ENCODE measurements at places on chromosomes 4 and X.
A peak's percentile ranks its signal among the peaks of the same experiment; 100 is the strongest.

DNA sequence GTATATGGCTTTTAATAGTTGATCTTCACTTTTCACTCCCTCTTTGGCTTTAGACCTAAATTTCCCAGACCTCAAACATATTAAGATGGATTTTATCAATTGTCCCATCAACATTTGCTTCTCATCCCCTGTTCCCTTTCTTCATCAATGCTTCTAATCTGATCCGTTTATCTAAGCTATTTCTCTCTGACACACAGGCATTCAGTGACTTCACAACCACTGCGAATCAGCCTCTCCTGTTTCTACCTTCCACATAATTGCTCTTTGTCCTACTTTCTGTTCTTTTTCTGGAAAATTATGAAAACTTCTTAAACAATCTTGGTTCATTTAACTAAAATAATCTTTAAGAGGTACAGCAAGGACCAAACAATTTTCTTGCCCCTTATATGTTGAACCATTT is 115.2 kb downstream of the GLRA3 start:
- no peak for DNase-seq

- DNase-seq = peak; percentile 14
Measured at GRCh38 chrX:7446815-7447214, 298.9 kb upstream of the PUDP start.

DNA sequence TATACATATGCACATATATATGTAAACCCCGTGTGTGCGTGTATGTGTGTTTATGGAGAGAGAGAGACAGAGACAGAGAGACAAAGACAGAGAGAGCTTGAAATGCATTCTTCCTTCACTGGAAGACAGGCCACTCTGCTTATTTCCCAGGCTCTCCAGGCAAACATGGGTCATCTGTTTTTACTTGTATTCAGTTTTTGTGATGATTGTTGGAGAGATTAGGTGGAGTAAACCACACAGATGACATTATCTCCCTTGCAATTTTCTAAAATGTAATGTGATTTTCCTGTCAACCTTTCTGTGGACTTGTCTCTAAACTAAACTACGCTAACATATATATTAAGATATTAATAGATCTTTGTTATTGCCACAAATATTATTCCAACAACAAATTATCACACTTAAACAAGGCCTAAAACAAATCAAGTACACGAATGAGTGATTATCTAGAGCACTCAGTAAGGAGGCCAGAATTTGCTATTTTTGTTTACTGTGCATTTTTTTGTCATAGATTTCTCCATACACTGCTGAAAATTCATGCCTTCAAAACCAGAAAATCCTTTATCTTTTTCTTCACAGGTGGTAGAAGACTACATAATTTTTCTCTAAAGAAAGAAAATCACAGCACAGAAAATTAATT is 251.8 kb upstream of the SLIT2 start:
- no peak for DNase-seq

- DNase-seq = no peak
Measured at GRCh38 chrX:47250017-47250347, 17.2 kb downstream of the USP11 start.

GRCh38 chr4:148118633-148119032 is 323.6 kb downstream of the NR3C2 start:
- DNase-seq = no peak

GRCh38 chr4:4574792-4575191 is 32.9 kb upstream of the STX18 start:
- DNase-seq = peak; percentile 96

DNA sequence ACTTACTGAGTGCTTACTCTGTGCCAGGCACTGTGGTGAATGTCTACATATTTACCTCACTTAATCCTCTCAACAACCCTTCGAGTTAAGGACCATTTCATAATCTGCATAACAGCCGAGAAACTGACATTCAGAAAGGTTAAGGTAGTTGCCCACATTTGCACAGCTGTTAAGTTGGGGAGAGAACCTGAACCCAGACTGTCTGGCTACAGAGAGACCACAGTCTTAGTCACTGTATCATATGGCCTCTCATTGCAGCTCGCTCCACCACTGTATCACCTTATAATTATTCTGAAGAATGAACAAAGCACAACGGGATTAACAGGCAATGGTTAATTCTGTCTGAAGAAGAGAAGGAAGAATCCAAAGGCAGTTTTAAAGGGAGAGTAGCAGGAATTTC is 98.5 kb downstream of the ADGRA3 start:
- DNase-seq = no peak

DNA sequence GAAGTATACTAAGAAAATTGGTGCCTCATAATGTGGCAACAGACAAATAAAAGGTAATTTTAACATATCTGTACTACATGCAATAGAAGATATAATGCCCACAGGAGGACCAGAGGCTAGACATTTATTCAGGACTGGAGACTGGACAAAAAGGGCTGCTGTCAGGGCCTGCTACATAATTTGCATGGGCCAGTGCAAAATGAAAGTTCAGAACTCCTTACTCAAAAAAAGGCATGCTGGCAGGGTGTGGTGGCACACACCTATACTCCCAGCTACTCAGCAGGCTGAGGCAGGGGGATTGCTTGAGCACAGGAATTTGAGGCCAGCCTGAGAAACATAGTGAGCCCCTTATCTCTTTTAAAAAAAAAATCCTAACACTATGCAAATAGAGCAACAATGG is 12.4 kb upstream of the MAOA start:
- DNase-seq = no peak

DNA sequence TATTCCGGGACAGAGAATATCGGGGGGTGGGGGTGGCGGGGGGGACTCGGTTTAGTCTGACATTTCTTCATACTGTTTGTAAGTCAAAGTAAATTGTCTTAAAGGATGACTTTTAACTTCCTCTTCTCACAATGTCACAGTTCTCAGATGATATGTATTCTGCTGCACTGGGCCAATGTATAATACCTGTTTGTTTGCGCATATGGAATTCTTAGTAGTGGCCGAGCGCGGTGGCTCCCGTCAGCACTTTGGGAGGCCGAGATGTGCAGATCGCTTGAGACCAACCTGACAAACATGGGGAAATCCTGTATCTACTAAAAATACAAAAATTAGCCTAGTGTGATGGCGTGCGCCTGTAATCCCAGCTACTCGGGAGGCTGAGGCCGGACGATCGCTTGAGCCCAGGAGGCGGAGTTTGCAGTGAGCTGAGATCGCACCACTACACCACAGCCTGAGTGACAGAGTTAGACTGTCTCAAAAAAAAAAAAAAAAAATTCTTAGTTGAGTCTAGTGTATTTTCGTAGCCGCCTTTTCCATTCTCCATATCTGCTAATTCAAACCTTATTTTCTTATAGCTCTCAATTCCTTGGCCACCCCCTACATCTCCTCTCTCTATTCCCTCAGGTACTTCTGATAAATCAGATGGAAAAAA is 851 bp downstream of the POLR2B start:
- DNase-seq = peak; percentile 39

- peak; percentile 45 for DNase-seq
Measured at GRCh38 chrX:24760363-24761000, 66.8 kb downstream of the POLA1 start.

- DNase-seq = no peak
Measured at GRCh38 chr4:188177997-188178675, 38.9 kb downstream of the TRIML1 start.

DNA sequence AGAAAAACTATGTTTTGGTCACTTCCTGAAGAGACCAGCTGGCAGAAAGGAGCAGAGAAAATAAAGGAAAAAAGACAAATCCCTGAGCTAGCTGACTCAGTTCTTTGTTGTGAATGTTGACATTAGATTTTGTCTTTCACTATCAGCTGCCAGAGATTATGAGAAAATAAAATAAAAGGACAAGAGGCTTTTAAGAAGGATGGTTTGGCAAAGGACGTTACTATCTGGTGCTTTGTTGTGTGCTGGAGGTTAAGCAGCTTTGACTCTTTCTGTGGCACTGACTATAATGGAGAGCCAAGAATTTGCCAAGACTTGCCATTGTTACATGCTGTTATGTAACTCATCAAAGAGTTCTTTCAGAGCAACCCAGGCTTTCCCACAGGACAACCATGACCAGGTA is 12.1 kb downstream of the ASB5 start:
- DNase-seq = no peak

DNA sequence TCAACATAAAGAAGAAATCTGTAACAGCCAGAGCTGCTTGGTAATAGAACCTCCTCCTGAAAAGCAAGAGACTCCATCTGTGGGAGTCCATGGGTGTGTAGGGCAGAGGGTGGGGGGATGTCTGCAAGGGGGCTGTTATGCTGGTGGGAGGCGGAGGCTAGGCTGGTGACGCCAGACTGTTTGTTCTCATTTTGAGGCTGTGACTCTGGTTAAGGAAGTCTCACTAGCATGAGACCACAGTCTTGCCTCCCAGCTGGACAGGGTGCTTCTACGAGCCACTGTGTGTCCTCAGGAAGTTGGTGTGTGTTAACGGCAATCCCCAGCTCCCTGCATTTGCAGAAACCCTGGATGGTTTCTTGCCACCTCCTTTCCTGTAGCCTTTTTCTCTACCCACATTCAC is 79.8 kb downstream of the NSUN7 start:
- DNase-seq = no peak

GRCh38 chr4:44086753-44087152 is 361.9 kb downstream of the KCTD8 start:
- peak; percentile 20 for DNase-seq

- DNase-seq = peak; percentile 90
Measured at GRCh38 chr4:7823416-7823824, 116.2 kb downstream of the AFAP1 start.

DNA sequence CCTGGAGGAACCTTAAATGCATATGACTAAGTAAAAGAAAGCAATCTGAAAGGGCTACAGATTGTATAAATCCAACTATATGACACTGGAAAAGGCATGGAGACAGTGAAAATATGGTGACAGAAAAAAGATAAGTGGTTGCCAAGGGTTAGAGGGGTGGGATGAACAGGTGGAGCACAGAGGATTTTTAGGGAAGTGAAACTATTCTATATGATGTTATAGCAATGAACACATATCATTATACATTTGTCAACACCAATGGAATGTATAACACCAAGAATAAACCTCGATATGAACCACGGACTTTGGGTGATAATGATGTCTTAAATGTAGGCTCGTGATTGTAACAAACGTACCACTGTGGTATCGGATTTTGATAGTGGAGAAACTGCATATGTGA is 40.7 kb downstream of the NPY5R start:
- no peak for DNase-seq

- no peak for DNase-seq
Measured at GRCh38 chrX:69396916-69397315, 107.2 kb upstream of the NALF2 start.

DNA sequence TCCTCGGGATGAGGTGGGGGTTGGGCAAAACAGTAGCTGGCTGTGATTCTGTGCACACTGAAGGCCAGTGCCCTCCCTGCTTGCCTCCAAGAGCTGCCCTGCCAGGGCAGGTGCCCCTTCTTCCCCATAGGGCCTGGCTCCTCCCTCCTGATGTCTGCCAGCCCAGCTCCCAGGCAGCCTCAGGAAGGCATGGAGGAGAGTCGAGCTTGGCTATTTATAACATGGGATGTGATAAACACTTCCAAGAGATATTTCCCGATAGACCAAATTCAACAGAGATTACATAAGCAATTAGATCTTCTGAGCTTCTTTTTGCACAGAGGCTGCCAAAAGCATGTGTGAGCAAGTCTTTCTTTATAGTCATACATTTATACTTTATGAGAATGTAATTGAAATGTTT is 45.3 kb upstream of the PJA1 start:
- peak; percentile 12 for DNase-seq

DNA sequence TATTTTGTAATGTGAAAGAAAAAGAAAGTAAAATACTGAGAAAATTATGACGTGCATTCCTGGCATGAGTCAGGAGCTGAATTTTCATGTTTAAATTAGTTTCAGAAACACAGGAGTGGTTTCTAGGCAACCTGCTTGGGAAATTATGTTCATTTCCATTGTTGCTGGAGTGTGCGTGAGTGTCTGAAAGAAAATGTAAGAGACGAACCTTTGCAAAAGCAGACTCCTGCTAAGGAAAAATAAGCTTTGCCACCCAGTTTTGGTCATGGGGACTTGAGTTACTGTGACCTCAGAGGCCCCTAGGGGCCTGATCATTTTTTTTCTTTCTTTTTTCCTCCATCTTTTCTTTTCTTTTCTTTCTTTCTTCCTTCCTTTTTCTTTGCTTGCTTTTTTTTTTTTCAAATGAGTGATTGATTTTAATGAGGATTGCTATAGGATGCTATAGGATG is 18.8 kb upstream of the CHRNA9 start:
- DNase-seq = peak; percentile 98

- peak; percentile 7 for DNase-seq
Measured at GRCh38 chr4:155248002-155248896, 39.8 kb downstream of the NPY2R start.

GRCh38 chrX:20414762-20415445 is 148.2 kb upstream of the RPS6KA3 start:
- no peak for DNase-seq

GRCh38 chr4:25775166-25775565 is 87.6 kb downstream of the SEL1L3 start:
- DNase-seq = no peak

DNA sequence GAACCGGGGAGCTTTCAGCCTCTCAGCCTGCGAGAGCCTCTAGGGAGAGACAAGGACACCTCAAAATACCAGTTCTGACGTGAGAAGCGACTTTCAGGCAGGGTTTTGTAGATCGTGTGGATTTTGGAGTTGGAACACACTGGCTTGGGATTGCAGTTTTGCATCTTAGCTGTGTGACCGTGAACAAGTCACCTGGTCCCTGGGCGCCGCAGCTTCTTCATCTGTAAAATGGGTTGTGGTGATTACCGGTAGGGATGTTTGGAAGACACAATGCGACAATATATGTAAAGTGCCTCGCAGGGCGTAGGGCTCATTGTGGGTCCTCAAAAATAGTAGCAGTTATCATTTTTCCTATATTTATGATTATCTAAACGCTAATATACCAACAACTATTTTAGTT is 43.7 kb upstream of the STOX2 start:
- DNase-seq = no peak

GRCh38 chrX:6041630-6042029 is 187.0 kb downstream of the NLGN4X start:
- peak; percentile 8 for DNase-seq

GRCh38 chrX:18640686-18641085 is 31.2 kb downstream of the RS1 start:
- DNase-seq = peak; percentile 6

GRCh38 chrX:145609951-145610511 is 207.6 kb upstream of the SLITRK2 start:
- DNase-seq = no peak

DNA sequence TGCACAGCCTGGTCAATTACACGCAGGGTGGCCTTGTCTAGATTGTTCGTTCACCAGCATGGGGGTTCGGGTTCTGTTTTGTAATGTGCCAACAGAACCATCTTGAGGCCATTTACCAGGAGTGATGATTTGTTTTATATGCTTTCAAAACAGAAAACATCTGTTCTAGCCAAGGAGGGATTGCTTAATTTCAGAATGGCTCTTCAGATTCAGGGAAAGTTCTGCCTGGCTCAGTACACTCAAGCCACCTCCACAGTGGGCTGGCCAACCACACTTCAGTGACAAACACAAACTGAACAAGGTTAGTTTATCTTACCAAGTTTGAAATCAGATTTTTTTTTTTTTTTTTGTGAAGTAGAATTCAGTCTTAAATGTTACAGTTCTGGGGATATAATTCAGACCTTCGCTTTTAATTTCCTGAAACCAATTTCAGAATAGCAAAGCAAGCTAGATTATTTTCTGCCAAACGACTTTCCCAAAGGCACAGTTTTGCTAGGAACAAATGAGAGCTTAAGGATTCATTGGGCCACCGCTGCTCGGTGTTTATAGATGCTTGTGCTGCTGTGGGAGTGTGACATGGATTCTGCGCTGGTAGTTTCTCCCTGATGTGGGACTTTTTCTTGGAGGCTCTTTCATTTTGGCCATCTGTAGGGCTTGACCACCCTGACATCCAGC is 23.4 kb downstream of the SMS start:
- peak; percentile 60 for DNase-seq

All from cardiac fibroblast (primary cell).